ENCODE measurements at places on chromosomes 4 and X. TPM values are rescaled to one million over a fixed set of nuclear protein-coding genes. Genes with fewer than 3 reads are reported as not detected.

The BEX2 gene
- total RNA-seq, result not detected

The SSX4B gene
- not detected for total RNA-seq

DNA sequence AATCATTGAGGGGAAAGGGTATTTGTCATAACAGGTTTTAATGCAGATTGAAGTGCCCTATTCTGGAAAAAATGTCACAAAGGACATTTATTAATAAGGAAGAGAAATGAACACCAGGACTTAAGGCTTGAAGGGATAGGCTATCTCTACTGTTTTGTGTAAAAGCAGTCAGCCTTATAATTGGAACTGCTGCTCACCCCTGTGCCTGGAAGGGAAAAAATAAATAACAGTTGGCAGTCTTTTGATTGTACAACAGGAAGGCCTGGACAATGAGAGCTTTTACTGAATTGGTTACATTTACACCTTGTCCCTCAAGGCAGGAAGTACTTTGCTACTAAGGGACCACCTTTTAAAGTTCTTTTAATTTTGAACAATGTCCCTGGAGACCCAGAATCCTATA lies 17.8 kb upstream of the MAGED4 start:
- DNase-seq, result no peak

GRCh38 chr4:5757536-5757935 lies 46.5 kb downstream of the EVC start:
- no peak for DNase-seq

DNA sequence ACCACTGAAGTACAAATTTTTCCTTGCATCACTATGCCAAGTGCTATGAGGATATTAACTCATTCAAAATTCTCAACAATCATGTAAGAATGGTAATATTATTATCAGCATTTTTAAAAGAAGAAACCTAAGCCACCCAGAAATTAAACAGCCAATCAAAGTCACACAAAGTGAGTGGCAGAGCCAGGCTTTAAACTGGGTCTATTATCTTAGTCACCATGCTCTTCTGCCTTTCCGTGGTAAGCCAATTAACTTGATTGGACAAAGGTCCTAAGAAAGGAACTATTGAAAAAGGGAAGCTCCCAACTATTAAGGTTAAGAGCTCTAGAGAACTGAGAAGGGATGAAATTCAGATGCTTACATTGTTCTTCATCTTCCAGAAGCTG lies 111.5 kb downstream of the ASB9 start:
- no peak for DNase-seq

DNA sequence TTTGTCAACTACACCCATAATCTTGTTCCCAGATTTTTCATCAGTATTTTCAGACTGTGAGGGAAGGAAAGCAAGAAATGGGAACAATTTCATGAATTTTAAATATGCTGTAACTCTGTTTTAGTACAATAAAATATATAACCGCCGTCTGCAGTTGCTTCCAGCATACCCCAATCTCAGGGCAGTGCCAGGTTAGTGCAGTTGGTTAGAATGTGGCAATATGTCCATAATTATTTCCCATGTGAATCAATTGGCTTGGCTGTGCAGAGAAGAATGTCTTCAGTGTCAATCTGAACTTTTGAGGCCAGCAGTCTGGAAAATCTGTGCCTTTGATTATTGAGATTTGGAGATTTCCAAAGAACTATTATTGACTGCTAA lies 5.0 kb upstream of the MMAA start:
- no peak for DNase-seq

- no peak for DNase-seq
Observed at GRCh38 chr4:177242651-177243286, 66.9 kb upstream of the NEIL3 start.

GRCh38 chr4:94974773-94975172 lies 217.0 kb downstream of the BMPR1B start:
- no peak for DNase-seq

GRCh38 chr4:10181745-10182445 lies 65.3 kb upstream of the WDR1 start:
- no peak for DNase-seq

DNA sequence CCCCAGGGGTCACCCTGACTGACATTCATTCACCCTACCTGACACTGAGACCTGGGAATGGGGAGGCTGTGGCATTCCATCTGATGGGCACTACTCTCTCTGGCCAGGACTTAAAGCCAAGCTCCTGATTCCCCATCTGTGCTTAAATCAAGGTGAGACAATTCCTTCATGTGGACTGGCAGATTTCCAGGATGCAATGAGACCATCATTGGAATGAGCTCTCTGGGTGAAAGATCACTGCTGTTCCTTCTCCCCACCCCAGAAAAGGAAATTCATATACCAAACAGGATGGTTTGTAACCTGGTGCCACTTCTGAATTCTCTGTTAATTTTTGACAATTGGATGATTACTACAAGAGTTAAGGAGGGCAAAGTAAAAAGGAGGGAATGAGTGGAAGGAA lies 354.8 kb downstream of the MID1IP1 start:
- no peak for DNase-seq

The BRS3 gene
- not detected for total RNA-seq

The NEIL3 gene
- total RNA-seq, result not detected

- no peak for DNase-seq
Observed at GRCh38 chr4:172308078-172308477, 494.9 kb downstream of the GALNTL6 start.

DNA sequence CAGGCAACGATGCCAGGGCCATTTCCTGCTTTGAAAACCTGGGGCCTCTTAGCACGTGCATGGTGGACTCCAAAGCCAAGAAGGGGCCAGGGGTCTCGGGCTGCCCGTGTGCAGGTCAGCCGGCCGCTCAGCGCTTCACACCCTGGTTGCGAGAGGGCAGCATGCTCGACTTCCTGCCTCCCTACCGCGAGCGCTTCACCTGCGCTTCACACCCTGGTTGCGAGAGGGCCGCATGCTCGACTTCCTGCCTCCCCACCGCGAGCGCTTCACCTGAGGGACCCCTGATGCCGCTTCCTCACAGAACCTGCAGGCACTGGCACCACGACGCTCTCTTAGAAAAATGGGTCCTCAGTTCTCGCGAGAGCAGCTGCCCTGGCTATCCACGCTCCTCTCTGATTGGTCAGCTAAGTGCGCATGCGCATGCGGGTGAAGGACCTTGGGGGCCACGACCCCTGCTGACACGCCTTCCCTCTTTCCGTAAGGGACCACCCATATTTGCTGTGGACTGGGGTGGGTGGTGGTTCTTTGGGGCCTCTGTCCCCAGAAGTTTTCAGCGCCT lies at the start of gene FAM9A:
Gene FAM9A (minus strand): TSS at position 343 of the 559 bp plus-strand sequence. CDS start 1,212 bp downstream, outside the sequence.
- DNase-seq, result no peak

GRCh38 chr4:14743601-14744000 lies 258.7 kb upstream of the CPEB2 start:
- DNase-seq, result no peak

GRCh38 chr4:68358988-68359387 lies 9.1 kb upstream of the YTHDC1 start:
- DNase-seq, result no peak

The PIN4 gene
- 1.3 TPM for total RNA-seq

DNA sequence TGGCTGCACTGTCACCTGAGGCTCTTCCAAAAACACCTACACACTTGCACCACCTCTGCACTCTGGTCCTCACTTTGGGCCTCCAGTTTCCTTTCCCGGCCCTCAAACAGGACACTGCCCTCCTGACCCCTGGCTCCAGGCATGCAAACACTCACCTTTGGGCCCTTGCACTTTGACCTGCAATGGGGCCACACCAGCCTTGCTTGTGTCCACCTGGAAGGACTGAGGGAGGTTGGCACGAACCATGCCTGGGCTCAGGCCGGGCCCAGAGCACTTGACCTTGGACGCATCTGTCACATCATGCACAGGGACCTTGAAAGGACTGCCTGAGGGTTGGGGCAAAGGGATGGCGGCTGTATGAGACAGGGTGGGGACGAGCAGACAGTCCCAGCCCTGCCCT lies 15.6 kb downstream of the FLNA start:
- no peak for DNase-seq

GRCh38 chr4:76208005-76208765 lies 5.4 kb downstream of the SCARB2 start:
- peak; percentile 73 for DNase-seq

DNA sequence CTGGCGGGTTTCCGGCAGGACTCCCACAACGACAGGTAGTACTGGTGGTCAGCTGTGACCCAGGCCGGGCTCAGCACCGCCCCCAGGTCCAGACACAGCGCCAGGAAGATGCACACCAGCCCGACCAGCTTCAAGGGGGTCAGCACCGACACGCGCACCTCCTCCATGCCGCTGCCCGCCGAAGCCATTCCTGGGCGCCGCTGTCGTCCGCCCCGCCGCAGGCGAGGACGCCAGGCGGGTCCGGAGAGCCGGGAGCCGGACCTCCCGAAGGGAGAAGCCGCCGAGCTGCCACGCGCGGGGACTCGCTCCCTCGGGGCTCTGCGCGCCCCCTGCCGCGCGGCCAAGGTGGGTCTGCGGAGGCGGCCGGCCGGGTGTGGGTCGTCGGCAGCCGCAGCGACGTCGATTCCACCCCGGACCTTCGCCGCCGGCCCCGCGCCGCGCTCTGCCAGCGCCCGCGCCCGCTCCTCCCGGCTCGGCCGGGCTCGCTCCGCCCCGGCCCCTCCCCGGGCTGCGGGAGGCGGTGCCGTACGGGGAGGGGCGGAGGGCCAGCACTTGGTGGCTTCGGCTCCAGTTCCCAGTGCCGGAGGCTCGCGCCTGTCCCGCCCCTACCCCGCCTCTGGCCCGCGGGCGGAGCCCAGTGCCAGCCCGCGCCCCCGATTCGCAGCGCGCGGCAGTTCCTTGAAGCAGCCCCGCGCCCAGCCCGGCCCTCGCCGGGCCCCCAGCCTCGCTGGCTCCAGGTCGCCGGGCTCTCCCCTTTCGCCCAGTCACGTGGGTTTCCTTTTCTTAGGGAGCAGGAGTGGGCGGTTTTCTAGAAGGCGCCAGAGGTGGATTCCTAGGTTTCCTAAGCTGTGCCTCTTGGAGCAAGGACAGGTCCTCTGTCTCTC lies at the start of gene TMEM47:
Gene TMEM47 (minus strand): TSS at position 444 of the 884 bp plus-strand sequence. CDS start 256 bp downstream, at position 188.
- DNase-seq, result peak; percentile 77

GRCh38 chr4:64781737-64782326 lies 372.6 kb upstream of the TECRL start:
- no peak for DNase-seq

DNA sequence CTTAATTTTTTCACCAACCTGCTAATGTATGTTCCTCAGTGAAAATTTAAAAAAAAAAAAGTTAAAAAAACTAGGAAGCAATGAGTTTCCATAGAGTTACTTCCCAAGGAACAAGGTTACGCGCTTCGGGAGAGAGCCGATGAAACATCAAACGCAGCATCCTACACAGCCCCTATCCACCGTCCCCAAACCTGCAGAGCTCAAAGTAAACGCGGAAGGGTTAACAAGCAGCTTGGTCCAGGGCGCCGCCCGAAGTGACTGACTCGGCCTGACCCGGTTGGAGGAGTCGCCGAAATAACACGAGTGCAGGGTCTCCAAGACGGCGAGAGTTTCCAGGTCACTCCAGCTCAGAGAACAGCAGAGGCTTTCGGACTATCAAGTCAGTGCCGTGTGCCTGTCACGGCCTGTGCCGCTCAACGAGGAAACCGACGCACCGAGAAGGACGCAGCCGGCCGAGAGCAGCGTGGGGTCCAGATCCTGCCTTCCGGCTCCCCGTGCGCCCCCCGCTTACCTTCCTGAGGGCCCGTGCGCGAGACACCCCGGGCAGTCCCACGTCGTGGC lies 512 bp downstream of the NOP14 start:
- DNase-seq, result no peak

The IGSF1 gene
- 5.1 TPM for total RNA-seq

DNA sequence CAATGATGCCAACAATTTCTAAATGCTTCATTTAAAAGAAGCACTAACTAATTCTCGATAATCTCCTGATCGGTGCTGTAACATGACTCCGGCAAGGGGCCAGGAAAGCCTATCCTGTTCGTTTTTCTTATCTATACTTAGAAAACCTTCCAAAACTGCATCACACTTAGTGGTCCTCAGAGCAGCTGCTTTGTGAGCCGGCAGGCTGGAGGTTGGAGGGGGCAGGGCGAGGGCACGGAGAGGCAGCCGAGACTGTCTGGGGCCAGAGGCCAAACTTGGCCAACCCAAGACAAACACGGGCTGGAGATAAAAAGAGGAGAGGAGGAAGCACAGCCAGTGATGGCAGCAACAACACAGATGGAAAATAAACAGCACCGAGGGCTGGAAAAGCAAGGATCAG lies 455.7 kb downstream of the BCOR start:
- DNase-seq, result no peak

DNA sequence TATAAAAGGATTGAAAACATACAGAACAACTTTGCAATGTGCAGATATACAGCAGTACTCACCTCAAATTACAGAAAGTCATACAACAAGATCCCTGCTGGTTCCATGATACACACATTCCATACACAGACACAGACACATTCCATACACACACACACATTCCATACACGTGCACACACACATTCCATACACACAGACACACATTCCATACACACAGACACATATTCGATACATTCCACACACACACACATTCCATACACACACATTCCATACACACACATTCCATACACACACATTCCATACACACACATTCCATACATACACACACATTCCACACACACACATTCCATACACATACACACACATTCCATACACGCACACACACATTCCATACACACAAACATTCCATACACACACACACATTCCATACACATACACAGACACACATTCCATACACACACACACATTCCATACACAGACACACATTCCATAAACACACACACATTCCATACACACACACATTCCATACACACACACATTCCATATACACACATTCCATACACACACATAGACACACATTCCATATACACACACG lies 13.7 kb downstream of the LINC00632 start:
- DNase-seq, result no peak

- no peak for DNase-seq
Observed at GRCh38 chrX:150731795-150732194, 38.6 kb downstream of the MTMR1 start.

- DNase-seq, result peak; percentile 76
Observed at GRCh38 chr4:87150498-87151261, 69.7 kb downstream of the KLHL8 start.

The PNMA6A gene
- total RNA-seq, result 2.3 TPM

The GC gene
- not detected for total RNA-seq

The NWD2 gene
- not detected for total RNA-seq

GRCh38 chr4:4880492-4880891 lies 21.0 kb downstream of the MSX1 start:
- no peak for DNase-seq
